Stimulated activated CD4-positive, alpha-beta T cell treated with anti-CD3 and anti-CD28 coated beads, Interleukin-1b, Interleukin-23, amount 100 ng/mL, for 1 hour (primary cell): ENCODE measurements at places on chromosomes 2 and 18.

- no peak for DNase-seq
Observed at GRCh38 chr2:233981574-233982420, 64.6 kb downstream of the TRPM8 start.

DNA sequence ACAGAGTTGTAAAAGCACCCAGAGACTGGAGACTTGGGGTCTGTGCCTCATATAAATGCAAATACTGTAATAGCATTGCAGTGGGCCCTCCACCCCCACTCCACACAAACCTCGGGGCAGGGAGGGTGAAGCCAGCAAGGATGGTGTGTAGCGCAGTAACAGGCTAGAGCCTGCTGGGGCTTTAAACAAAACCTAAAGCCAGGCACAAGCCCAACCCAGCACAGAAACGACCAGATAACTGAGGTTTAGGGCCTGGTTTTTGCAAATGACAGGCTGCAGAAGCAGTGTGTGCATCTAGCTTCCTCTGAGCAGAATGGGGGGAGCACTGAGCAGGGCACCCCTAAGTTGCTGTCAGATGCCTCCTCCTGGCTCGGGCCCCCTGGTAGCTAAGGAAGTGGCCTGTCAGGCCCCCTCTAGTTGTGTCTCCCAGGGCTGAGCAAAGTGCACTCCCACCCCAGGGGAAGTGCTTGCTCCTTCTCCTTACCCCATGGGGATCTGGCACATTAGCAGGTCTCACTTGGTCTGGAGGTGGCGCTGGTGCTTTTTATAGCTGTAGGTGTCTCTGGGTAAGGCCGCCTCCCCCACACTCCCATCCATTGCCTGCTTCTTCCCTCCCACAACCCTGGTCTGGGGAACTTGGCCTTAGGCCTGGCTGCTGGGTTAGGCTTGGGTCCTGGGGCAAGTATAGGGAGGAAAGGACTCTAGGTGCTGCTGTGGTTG lies 135.1 kb downstream of the CELF4 start:
- DNase-seq: no peak

- no peak for DNase-seq
Observed at GRCh38 chr2:215748446-215748845, 264.9 kb downstream of the MREG start.

DNA sequence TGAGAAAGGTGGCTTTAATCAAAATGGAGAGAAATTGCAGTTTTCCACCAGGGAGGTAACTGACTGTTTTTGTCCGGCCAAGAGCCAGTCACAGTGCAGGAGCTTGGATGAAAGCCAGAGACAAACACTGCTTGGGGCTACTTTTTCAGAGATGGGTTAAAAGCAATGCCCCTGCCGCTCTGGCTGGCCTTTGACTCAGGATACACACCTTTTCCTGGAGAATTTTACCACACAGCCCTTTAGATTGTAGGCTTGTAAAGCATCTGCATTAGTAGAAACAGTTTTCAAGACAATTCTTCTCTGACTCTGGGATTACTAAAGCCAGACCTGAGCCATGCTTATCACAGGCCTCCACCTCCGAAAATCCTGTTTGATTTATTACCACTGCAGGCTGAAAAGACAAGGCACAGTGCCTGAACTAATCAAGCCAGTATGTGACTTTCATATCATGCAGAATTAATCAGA lies 79.7 kb downstream of the CCBE1 start:
- DNase-seq: no peak

- DNase-seq: no peak
Observed at GRCh38 chr2:31197669-31198068, 19.6 kb downstream of the CAPN14 start.

GRCh38 chr2:237962432-237963084 lies 4.3 kb upstream of the UBE2F start:
- no peak for DNase-seq
